Esophagus squamous epithelium (tissue), 5 donors: ENCODE measurements at places on chromosomes 3 and 15. TPM values are rescaled to one million over a fixed set of nuclear protein-coding genes. Genes with fewer than 3 reads are reported as not detected.

GRCh38 chr3:45865563-45865962, 20.8 kb upstream of the CCR9 start:
- H3K4me3 ChIP-seq: no peak overlapping the region
- H3K36me3 ChIP-seq: no peaks in the 10 kb centered on the region
- no peaks in the 10 kb centered on the region for H3K27me3 ChIP-seq
- H3K4me1 ChIP-seq: no peaks in the 10 kb centered on the region

GRCh38 chr3:119084371-119085069, 49.9 kb upstream of the IGSF11 start:
- no peak for DNase-seq
- H3K36me3 ChIP-seq: no peaks in the 10 kb centered on the region
- H3K27me3 ChIP-seq: no peaks in the 10 kb centered on the region

DNA sequence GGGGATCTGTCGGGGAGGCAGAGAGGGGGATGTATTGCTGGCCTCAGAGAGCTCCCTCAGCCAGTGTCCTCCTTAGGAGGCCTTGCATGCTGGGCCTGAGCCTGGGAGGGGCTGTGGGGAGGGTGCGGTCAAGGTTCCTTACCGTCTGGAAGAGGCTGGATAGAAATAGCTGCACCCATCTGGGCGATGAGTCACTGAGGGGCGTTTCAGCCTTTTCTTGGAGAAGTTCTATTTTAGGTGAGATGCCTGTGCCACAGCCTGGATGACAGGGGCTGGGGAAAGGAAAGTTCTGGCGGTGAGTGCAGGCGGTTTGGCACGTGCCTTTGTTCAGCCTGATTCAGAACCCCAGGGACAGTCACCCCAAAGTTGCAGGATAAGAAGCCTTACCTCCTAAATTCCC, 35.7 kb upstream of the APEH start:
- H3K4me1 ChIP-seq: peaks cover 8% of the 10 kb centered on the region
- no peak for DNase-seq
- no peaks in the 10 kb centered on the region for H3K27me3 ChIP-seq
- no peak overlapping the region for H3K4me3 ChIP-seq

- no peaks in the 10 kb centered on the region for H3K27me3 ChIP-seq
- H3K4me1 ChIP-seq: no peaks in the 10 kb centered on the region
- no peak for DNase-seq
- H3K36me3 ChIP-seq: no peaks in the 10 kb centered on the region
These were observed 395.3 kb downstream of the IL5RA start for GRCh38 chr3:2714834-2715233.

- no peak overlapping the region for H3K27ac ChIP-seq
- no peaks in the 10 kb centered on the region for H3K27me3 ChIP-seq
- H3K36me3 ChIP-seq: no peaks in the 10 kb centered on the region
- H3K4me1 ChIP-seq: peaks cover 3% of the 10 kb centered on the region
- H3K4me3 ChIP-seq: no peak overlapping the region
These were observed 113.1 kb downstream of the ATG7 start for GRCh38 chr3:11385326-11385725.

- H3K27ac ChIP-seq: no peak overlapping the region
- DNase-seq: no peak
- H3K4me1 ChIP-seq: peaks cover 44% of the 10 kb centered on the region
- H3K4me3 ChIP-seq: no peak overlapping the region
- H3K36me3 ChIP-seq: no peaks in the 10 kb centered on the region
These were observed 43.3 kb downstream of the CPN2 start for GRCh38 chr3:194307849-194308248.

DNA sequence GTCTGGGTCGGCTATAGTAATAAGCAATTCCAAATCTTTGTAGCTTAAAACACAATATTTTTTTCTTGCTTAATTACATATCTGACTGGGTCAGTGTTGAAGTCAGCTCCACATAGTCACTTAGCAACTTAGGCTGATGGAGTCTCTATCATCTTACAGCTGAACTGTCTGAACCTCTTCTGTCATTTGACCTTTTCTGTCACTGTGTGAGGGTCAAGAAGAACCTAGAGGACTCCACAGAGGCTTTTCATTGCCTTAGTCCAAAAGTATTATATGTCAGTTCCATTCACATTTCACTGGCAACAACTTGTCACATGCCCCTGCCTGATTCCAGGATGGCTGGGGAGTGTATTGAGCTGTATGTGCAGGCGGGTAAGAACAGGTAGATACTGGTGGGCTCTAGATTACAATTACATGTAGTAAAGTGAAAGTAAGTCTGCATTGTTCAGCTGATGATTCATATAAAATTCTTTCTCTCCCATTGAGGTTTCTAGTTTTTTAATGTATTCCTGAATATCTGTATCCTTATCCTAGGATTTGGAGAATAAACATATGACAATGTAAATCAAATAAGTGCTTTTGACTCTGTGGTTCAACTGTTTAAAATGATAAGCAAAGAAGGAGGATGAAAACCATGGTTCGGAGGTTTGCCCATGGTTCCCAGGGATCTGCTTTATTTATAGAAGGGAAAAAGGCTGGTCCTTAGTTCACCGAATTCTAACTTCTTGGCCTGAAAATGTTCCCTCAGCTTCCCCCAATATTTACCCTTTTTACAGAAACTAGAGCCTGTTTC, 5.8 kb upstream of the ARPP21 start:
- H3K27me3 ChIP-seq: peaks cover 5% of the 10 kb centered on the region
- no peaks in the 10 kb centered on the region for H3K36me3 ChIP-seq
- no peak for DNase-seq
- H3K4me3 ChIP-seq: no peak overlapping the region
- H3K4me1 ChIP-seq: no peaks in the 10 kb centered on the region

GRCh38 chr3:180808823-180809575, 103.5 kb upstream of the FXR1 start:
- no peaks in the 10 kb centered on the region for H3K36me3 ChIP-seq
- no peaks in the 10 kb centered on the region for H3K4me1 ChIP-seq

DNA sequence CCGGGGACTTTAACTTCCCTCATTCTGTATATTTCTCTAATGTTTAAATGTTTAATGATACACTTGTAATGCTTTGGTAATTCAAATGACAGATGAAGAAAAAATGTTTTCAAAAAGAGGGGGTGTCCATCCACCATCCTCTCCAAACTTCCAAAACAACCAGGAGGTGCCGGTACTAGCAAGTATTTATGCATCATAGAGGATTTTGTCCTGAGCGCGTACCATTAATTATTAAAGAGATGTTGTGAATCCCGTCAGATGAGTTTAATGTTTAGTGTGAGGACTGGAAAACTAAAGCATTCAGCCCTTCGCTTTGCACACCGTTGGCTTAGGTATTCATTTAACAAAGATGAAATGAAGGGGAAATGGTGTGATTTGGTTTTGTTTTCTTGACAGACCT, 1.3 kb downstream of the SLC28A1 start:
- no peaks in the 10 kb centered on the region for H3K4me1 ChIP-seq
- no peak overlapping the region for H3K4me3 ChIP-seq
- peaks cover 14% of the 10 kb centered on the region for H3K27me3 ChIP-seq
- no peak for DNase-seq
- H3K27ac ChIP-seq: no peak overlapping the region

DNA sequence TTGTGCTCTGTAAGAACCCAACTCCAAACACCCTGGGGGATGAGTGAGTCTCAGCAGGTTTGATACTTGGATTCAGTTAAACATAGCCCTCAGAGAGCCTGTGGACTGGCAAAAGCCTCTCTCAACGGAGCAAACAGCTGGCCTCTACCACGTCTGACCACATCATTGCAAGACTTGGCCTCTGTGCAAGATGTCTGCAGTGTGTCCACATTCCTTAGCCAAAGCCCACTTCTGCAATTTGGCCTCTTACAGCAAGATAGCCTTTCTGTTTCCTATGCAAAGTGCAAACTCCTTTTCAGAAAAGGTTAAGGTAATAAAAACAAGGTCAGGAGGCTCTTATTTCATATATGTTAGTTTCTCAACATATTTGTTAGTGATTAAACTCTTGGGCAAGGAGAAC, 27.9 kb downstream of the FBN1 start:
- no peak overlapping the region for H3K27ac ChIP-seq
- H3K4me1 ChIP-seq: no peaks in the 10 kb centered on the region
- H3K27me3 ChIP-seq: no peaks in the 10 kb centered on the region
- no peaks in the 10 kb centered on the region for H3K36me3 ChIP-seq
- no peak overlapping the region for H3K4me3 ChIP-seq
- DNase-seq: no peak

- H3K4me1 ChIP-seq: no peaks in the 10 kb centered on the region
- DNase-seq: no peak
- no peaks in the 10 kb centered on the region for H3K36me3 ChIP-seq
These were observed 37.5 kb downstream of the CMC1 start for GRCh38 chr3:28278918-28279317.

DNA sequence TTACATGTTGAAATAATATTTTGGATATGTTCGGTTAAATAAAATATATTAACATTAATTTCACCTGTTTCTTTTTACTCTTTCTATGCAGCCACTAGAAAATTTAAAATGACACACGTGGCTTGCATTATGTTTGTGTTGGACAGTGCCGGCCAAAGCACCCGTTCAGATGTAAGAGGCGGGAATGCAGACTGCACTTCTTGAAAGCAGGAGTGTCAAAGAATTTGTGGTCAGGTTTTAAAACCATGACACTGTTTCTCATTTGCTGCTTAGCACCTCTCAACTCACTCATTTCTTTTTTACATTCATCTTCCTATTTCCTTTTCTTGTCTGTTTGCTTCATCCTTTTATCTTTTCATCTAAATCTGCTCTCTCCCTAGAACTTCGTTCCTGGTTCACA, 35.3 kb upstream of the MINAR1 start:
- no peak for DNase-seq
- no peaks in the 10 kb centered on the region for H3K27me3 ChIP-seq

DNA sequence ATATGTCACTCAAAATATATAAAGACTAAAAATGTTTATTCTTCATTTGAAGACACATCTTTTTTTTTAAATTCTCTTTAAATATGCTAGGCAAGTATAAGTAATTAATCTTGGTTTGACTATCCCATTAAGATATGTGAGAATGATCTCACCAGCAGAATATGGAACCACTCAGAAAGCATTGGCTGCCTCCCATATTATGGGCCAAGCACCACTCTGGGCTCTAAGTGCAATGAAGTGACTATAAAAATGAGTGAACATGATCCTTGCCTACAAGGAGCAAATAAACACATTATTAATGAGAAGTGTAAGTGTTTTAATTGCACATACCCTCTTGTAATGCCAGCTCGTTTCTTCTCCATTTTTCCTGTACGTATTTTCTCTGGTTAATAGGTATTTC, 328.5 kb downstream of the NAALADL2 start:
- no peak overlapping the region for H3K4me3 ChIP-seq
- H3K27ac ChIP-seq: no peak overlapping the region
- DNase-seq: no peak
- no peaks in the 10 kb centered on the region for H3K27me3 ChIP-seq
- no peaks in the 10 kb centered on the region for H3K36me3 ChIP-seq

DNA sequence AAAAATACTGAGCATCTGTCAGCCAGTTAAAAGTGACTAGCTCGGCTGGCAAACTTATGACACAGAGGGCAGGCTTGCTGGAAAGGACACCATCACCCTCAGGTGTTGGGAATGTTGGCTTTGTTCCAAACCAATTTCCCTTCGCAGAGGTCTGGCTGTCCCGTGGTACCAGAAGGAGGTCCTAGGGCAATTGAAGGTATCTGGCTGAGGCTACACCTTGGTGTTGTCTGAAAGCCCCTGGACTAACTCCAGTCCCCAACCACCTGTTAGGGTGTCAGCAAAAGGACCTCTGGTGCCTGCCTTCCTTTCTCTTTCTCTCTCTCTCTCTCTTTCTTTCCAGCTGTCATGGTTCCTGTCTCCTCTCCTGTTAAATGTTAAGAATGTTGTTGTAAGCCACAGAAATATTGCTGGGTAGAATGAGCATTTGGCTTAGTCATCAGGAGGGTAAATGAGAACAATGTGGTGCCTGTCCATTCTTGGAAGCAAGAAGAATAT, 12.5 kb downstream of the PRR20G start:
- no peak overlapping the region for H3K27ac ChIP-seq
- no peaks in the 10 kb centered on the region for H3K36me3 ChIP-seq
- no peak for DNase-seq
- H3K27me3 ChIP-seq: no peaks in the 10 kb centered on the region
- no peak overlapping the region for H3K4me3 ChIP-seq

DNA sequence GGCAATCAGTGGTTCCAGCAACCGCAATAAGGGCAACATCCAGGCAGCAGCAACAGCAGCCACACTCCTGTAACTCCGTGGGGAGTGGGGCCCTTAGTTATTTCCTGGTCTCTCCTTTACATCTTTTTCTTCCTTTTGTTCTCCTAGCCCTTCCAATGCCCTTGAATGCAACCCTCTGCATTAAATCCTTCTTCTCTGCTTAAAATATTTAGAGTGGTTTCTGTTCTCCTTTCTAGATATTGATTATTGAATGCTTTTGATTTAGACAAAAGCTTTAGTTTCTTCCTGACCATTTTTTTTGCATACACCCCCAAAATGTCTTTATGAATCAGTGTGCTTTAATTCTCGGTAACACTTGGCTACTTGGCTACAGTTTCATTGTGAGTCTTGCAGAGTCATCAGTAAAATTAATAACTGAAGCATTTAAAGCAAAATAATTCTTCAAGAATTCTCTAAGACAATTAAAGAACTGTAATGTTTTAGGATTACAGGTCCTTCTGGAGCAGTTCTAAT, 586.1 kb downstream of the MECOM start:
- no peaks in the 10 kb centered on the region for H3K27me3 ChIP-seq
- H3K27ac ChIP-seq: no peak overlapping the region
- H3K36me3 ChIP-seq: no peaks in the 10 kb centered on the region
- no peaks in the 10 kb centered on the region for H3K4me1 ChIP-seq
- H3K4me3 ChIP-seq: no peak overlapping the region

DNA sequence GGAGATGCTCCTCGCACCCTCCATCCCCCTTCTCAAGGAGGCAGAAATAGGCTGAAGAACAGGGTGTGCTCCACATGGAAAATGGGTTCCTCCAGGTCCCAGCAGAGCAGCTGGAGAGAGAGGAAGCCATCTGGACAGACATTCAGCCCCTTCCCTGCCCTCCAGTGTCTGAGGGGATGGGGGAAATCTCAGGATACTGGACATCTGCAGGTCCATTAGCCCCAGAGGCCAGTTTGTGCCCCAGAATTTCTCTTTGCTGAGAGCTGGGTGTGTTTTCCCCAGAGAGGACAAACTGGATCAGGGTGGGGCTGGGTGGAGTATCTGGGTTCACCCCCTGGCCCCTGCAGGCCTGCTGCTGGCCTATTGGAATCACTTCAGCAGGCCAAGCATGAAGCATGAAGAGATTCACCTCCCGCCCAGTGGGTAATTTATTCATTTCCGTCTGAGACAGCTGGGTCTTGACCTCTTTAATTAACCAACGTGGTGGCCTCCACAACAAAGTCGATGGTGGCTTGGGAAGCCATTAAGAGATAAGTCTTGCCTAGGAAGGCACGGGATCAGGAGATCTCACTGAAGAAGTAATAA, 4.6 kb downstream of the FAM3D start:
- H3K36me3 ChIP-seq: no peaks in the 10 kb centered on the region
- no peaks in the 10 kb centered on the region for H3K27me3 ChIP-seq
- no peak for DNase-seq
- H3K4me3 ChIP-seq: no peak overlapping the region
- H3K4me1 ChIP-seq: no peaks in the 10 kb centered on the region

- DNase-seq: no peak
- H3K4me3 ChIP-seq: no peak overlapping the region
- peaks cover 60% of the 10 kb centered on the region for H3K4me1 ChIP-seq
- no peaks in the 10 kb centered on the region for H3K36me3 ChIP-seq
These were observed 32.4 kb downstream of the CMTM7 start for GRCh38 chr3:32423956-32424557.

The MUSTN1 gene
- not detected for total RNA-seq

The MYO5C gene
- 25.5 TPM for total RNA-seq

The PIF1 gene
- 2.1 TPM for total RNA-seq
